Adipose tissue (tissue), 3 donors: ENCODE measurements at places on chromosomes 1 and 21. TPM values are rescaled to one million over a fixed set of nuclear protein-coding genes. Genes with fewer than 3 reads are reported as not detected.

LAPTM5 gene
- 106 TPM for polyA plus RNA-seq

PTGS2 gene
- polyA plus RNA-seq: 5.6 TPM

NECTIN4 gene
- 0.52 TPM for polyA plus RNA-seq

RNF2 gene
- polyA plus RNA-seq: 7.7 TPM

NBPF26 gene
- polyA plus RNA-seq: 4.5 TPM

SH3BP5L gene
- polyA plus RNA-seq: 12.4 TPM

CELA3A gene
- polyA plus RNA-seq: 17.7 TPM

MPZ gene
- 1.2 TPM for polyA plus RNA-seq

FCAMR gene
- polyA plus RNA-seq: 0.90 TPM

NHLH1 gene
- 0.07 TPM for polyA plus RNA-seq

PTBP2 gene
- polyA plus RNA-seq: 3.1 TPM

MTARC2 gene
- polyA plus RNA-seq: 20.8 TPM

SLAMF1 gene
- 0.12 TPM for polyA plus RNA-seq

KCNH1 gene
- 0.15 TPM for polyA plus RNA-seq

HORMAD1 gene
- polyA plus RNA-seq: 0.07 TPM

TMEM200B gene
- polyA plus RNA-seq: 7.1 TPM

NTNG1 gene
- 0.79 TPM for polyA plus RNA-seq

S100A13 gene
- 532 TPM for polyA plus RNA-seq

ADAM30 gene
- not detected for polyA plus RNA-seq

PPIAL4G gene
- not detected for polyA plus RNA-seq
